Glutamatergic neuron (in vitro differentiated cells): ENCODE measurements at places on chromosomes 12 and 14. TPM values are rescaled to one million over a fixed set of nuclear protein-coding genes. Genes with fewer than 3 reads are reported as not detected.
A peak's percentile ranks its signal among the peaks of the same experiment; 100 is the strongest.

- no peak overlapping the region for H3K4me3 ChIP-seq
- H3K27me3 ChIP-seq, result peaks cover 5% of the 10 kb centered on the region
- no peak for DNase-seq
- H3K27ac ChIP-seq, result no peak overlapping the region
Observed at GRCh38 chr14:68651075-68651474, 141.8 kb downstream of the ZFP36L1 start.

BDKRB1 gene
- total RNA-seq, result not detected

DNA sequence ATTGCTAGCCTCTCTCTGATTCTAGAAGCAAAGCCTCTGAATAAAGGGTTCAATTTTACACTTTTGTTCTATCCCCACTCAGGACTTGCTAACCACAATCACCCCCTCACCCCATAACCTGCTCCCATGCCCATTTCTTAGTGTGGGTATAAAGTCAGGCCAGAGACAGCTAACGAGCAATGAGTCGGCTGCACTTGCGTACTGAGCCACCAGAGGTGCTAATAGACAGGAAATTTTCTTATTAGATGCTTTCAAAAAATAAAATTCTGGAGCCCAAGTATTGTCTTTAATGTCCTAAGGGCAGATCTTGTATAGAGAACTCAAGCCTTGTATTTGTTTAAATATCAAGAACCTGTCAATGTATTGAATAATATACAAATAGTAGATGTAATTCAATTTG, 256.9 kb downstream of the SYT1 start:
- H3K4me1 ChIP-seq, result peaks cover 6% of the 10 kb centered on the region
- H3K27ac ChIP-seq, result no peak overlapping the region
- H3K4me3 ChIP-seq, result no peak overlapping the region
- no peaks in the 10 kb centered on the region for H3K36me3 ChIP-seq
- no peaks in the 10 kb centered on the region for H3K27me3 ChIP-seq

MMP17 gene
- total RNA-seq, result 65.8 TPM

MANSC4 gene
- not detected for total RNA-seq

GRCh38 chr12:15525441-15525840, 203.1 kb downstream of the PTPRO start:
- H3K36me3 ChIP-seq, result peaks cover 12% of the 10 kb centered on the region
- peaks cover 22% of the 10 kb centered on the region for H3K4me1 ChIP-seq
- peak overlapping the region; percentile 44 for H3K4me3 ChIP-seq
- no peak for DNase-seq
- H3K27me3 ChIP-seq, result no peaks in the 10 kb centered on the region
- peak overlapping the region; percentile 84 for H3K27ac ChIP-seq

DNA sequence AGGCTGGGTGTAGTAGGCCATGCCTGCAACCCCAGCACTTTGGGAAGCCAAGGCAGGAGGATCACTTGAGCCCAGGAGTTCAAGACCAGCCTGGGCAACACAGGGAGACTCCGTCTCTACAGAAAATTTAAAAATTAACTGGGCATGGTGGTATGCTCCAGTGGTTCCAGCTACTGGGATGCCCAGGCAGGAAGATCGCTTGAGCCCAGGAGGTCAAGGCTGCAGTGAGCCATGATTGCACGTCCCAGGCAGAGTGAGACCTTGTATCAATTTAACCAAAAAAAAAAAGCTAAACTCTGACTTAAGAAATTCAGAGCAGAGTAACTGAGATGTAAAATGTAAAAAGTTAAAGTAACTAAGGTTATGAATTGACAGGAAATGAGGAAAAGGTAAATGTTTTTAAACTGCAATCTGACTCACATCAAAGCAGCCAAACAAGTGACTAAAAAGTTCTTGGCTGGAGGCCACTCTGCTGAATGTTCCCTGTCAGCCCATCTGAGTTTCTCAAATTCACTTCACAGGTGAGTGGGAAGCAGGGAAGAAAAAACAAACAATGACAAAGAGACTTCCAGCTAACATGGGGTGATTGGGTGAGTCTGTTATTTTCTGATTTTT, 21.3 kb downstream of the PRKD1 start:
- no peak for DNase-seq
- no peak overlapping the region for H3K27ac ChIP-seq
- no peaks in the 10 kb centered on the region for H3K27me3 ChIP-seq
- H3K4me3 ChIP-seq, result no peak overlapping the region
- no peaks in the 10 kb centered on the region for H3K4me1 ChIP-seq
- H3K36me3 ChIP-seq, result no peaks in the 10 kb centered on the region

RNU4-1 gene
- 5,722 TPM for total RNA-seq

GPR132 gene
- total RNA-seq, result not detected

AKAP3 gene
- total RNA-seq, result 3.3 TPM
